ENCODE measurements at places on chromosomes 11 and 22. TPM values are rescaled to one million over a fixed set of nuclear protein-coding genes. Genes with fewer than 3 reads are reported as not detected.

- H3K36me3 ChIP-seq = no peaks in the 10 kb centered on the region
- no peak for DNase-seq
- peaks cover 8% of the 10 kb centered on the region for H3K27me3 ChIP-seq
- H3K4me1 ChIP-seq = no peaks in the 10 kb centered on the region
These were observed 42.3 kb downstream of the PLAAT5 start for GRCh38 chr11:63448646-63449045.

- no peaks in the 10 kb centered on the region for H3K36me3 ChIP-seq
- H3K27me3 ChIP-seq = no peaks in the 10 kb centered on the region
- DNase-seq = no peak
These were observed 34.7 kb upstream of the FCHSD2 start for GRCh38 chr11:73176874-73177155.

GRCh38 chr22:23225724-23226496, 45.6 kb downstream of the BCR start:
- no peaks in the 10 kb centered on the region for H3K27me3 ChIP-seq
- H3K4me1 ChIP-seq = peaks cover 59% of the 10 kb centered on the region
- H3K36me3 ChIP-seq = no peaks in the 10 kb centered on the region
- peak overlapping the region; percentile 39 for H3K4me3 ChIP-seq
- DNase-seq = peak; percentile 71

- no peaks in the 10 kb centered on the region for H3K27me3 ChIP-seq
- no peak for DNase-seq
- no peaks in the 10 kb centered on the region for H3K4me1 ChIP-seq
- H3K27ac ChIP-seq = peak overlapping the region; percentile 2
These were observed 59.9 kb downstream of the EIF3M start for GRCh38 chr11:32643526-32643925.

FAT3 gene
- 7.6 TPM for total RNA-seq

CD3E gene
- not detected for total RNA-seq
